Thymus (tissue), 14 donors: ENCODE measurements at places on chromosomes 11 and 22.

DNA sequence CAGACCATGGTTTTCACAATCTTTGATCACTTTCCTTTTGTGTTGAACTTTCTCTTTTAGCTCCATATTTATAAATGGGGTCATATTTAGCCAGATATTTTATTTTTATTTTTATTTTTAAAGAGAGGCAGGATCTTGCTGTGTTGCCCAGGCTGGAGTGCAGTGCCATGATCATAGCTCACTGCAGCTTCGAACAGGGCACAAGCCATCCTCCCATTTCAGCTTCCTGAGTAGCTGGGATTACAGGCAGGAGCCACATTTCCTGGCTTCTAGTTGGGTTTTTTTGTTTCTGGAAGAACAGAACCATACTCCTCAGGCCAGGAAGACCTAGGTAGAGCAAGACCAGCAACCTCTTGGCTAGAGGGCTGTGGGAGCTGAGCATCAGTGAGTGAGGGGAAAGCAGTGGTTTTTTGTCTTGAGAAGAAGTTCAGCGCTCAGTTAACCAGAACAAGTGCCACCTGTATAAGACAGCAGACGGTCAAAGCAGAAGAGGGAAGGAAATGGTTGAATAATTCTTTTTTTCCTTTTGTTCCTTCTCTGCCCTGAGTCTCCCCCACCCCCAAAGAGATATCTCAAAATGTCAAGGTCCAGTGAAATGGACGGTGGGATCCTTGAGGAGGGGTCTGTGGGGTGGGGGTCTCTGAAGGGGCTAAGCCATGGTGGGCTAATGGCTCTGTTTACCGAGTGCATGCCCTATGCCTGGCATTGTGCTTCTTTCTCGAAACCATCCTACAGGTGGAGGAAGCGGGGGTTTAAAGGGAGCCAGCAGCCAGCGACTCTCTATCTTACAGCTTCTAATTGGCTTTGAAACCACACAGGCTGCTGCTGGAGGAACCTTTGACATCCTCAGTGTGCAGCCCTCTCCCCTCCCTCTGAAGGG is 63.0 kb downstream of the PTPRJ start:
- peak; percentile 20 for DNase-seq

DNA sequence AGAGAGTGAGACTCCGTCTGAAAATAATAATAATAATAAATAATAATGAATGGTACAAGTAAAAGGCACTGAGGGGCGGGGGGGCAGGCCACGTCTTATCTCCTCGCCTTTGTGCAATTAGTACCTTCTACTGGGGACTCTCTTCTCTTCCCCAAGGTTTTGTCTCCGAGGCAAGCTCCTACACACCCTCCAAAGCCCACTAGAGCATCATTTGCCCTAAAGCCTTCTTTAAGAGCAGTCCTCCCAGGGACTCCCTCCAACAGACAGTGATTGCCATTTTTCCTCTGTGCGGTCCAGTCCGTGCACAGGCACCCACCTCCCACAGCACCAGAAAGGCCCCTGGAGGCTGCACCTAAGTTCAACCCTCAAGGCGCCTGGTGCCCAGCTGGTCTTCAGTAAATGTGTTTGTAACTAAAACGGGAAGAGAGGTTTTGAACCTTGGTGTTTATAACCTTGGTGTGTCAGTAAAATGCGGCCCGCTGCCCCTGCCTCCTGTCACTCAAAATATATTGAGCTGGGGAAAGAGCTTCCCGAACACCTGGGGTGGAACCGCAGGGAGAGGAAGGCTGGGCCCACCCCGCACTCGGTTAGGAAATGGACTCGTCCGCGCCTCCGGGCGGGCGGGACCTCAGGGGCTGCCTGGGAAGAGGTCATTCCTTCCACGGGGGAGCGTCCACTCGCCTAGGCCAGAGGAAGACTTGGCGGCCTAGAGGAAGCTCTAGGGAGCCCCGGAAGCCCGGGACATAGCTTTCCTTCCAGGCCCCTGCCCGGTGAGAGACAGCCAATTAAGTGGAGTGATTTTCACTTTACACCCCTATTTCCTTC is 4.7 kb upstream of the KDELR3 start:
- DNase-seq, result no peak

GRCh38 chr11:120088056-120088455 is 49.9 kb downstream of the TRIM29 start:
- DNase-seq, result no peak

GRCh38 chr22:44392446-44392921 is 79.7 kb upstream of the SHISAL1 start:
- no peak for DNase-seq

DNA sequence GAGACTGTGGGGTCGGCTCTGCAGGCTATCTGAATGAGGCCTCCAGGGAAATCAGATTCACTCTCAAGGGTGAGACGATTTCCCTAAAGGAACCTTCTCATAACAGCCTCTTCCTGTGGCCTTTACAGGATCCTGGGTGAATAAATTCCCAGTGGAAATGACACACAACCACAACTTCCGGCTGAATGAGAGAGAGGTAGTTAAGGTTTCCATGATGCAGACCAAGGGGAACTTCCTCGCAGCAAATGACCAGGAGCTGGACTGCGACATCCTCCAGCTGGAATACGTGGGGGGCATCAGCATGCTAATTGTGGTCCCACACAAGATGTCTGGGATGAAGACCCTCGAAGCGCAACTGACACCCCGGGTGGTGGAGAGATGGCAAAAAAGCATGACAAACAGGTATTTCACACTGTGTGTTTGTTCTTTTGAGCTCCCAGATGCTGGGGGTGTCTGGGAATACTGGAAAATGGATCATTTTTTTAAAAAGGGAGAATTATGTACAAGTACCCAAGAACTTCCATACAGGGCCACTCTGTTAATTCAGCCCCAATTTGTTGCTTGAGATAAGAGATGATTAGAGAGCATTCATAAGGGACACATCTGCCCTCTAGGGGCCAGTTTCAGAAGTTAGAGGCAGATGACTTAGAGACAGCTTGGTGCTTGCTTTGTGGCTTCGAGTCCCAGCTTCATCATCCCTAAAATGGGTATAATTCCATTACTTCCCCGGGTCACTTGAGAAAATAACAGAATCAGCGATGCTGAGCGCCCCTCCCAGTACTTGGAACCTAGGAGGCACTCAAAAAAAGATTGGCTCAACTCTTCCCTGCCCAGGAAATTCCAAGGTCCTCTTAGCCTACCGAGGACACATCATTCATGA is 10.2 kb downstream of the SERPIND1 start:
- DNase-seq, result no peak

DNA sequence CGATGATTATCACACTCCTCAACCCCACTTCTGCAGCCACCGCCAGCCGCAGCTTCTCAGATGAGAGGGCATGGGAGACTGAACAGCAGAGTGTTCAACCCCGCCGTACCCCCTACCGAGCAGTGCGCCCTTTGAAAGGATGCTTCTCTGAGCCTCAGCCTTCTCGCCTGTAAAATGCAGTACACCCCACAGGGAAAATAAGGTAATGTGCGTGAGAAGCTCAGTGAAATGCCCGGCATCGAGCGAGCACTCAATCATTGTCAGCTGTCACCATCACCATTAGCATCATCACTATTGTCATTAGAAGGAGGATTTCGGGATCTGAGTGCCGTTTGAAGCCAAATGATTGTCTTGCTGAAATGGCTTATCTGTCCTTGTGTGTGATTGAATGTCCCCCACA is 13.6 kb downstream of the TRIM29 start:
- DNase-seq, result no peak

DNA sequence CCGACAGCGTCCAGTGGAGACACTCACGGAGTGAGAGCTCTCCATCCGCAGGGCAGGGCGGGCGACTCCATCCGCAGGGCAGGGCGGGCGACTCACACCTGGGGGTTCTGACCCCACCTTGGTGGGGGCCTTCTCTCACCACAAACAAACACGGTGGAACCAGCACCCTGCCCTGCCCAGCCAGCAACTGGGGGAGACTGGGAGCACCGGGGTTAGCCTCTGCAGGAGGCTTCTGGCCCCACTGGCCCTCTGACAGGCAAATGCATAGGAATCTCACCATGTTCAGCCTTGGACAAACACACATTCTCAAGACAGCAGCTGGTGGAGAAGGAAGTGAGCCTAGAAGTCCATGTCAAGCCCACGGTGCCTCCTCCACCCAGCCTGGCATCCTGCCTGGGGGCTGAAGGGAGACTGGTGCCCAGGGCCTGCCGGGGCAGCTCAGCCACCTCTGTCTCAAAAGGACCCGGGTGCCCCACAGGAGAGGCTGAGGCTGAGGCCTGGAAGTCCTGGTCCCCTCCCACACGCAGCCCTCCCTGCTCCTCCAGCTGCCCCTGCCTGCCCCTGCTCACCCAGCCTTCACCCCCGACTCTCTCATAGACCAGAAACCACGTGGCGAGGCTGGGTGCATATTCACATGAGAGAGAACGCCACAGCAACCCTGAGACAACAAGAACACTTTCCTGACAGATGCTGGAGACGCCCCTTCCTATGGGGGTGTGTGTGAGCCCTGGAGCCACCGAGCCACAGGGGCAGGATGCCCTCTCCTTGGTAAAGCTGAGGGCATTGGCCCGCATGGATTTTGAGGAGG is 98.4 kb upstream of the B3GAT1 start:
- DNase-seq, result no peak

GRCh38 chr22:10781571-10782403 is 4746.2 kb upstream of the OR11H1 start:
- DNase-seq, result no peak

GRCh38 chr22:37180531-37181231 is 7.4 kb downstream of the C1QTNF6 start:
- DNase-seq, result no peak

DNA sequence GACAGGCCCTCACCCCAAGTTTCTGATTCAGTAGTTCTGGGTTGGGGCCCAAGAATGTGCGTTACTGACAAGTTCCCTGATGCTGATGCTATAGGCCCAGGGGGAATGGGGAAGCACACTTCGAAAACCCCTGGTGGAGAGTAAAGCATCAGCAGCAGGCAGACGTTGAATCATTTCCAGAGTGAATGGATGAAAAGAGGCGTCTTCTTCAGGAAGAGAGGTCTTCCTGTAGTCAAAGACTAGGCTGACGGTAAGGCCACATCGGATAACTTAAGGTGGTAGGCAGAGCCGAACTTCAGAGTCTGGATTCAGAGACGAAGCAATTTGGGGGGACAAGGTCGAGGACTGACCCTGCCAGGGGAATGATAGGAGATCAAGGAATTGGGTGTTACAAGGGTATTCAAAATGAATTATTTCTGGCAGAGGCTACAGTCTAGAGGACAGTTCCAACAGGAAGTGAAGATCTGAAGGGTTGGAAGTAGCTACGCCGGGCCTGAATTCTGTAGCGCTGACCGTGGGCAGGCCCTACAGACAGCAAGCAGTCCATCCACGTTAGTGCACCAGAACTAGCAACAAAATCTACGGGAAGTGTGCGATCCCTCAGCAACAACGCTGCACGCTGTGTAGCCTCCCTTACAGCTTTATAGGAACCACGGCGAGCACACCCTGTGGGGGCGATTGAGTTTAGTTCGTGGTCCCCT is 862 bp upstream of the CENATAC start:
- no peak for DNase-seq

DNA sequence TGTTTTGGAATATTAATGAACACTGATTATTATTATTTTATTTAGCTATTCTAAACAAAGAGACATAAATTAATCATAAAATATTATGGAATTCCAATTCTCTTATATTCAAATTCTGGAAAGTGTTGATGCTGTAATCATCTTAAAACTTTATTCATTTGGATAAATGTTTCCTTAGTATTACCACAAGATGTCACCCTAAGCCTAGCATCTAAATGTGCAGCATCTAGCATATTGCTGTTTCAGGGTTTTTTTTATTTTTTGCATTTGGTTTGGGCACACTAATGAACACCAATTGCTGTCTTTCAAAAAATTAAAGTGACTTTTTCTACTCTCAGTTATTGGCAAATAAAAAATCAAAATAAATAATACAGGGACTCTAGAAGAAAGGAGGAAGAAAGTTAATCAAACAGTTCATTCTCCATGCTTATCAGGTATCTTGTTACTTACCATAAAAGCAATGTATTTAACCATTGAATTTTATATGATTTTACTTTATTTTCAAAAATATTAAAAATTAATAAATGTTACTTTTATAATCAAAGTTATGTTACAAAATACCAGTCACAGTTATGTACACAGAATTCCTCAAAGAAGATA is 31.8 kb downstream of the DLG2 start:
- DNase-seq, result peak; percentile 15

- peak; percentile 15 for DNase-seq
Measured at GRCh38 chr11:71580057-71581003, 2.3 kb downstream of the KRTAP5-11 start.

DNA sequence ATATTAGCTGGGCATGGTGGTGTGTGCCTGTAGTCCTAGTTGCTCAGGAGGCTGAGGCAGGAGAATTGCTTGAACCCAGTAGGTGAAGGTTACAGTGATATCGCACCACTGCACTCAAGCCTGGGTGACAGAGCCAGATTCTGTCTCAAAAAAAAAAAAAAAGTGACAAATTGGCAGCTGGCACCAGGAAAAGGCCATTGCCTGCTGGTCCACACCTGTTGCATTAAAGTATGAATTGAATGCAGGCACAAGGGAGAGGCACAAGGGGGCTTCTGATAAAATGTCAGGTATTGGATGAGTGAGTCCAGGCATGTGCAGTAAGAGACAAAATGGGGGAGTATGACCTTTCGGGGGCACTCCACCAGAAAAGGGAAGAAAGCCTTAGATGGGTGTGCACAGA is 28.2 kb downstream of the ZNF70 start:
- DNase-seq, result no peak

DNA sequence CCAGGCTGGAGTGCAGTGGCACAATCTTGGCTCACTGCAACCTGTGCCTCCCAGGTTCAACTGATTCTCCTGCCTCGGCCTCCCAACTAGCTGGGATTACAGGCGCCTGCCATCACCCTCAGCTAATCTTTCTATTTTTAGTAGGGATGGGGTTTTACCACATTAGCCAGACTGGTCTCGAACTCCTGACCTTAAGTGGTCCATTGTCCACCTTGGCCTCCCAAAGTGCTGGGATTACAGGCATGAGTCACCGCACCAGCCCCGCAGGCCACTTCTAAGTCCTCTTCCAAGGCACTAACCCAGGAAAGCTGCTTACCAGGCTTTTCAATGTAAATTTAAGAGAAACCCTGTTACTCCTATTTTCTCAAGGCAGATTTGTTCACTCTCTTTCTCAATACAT is 50.4 kb downstream of the DENND5A start:
- no peak for DNase-seq

DNA sequence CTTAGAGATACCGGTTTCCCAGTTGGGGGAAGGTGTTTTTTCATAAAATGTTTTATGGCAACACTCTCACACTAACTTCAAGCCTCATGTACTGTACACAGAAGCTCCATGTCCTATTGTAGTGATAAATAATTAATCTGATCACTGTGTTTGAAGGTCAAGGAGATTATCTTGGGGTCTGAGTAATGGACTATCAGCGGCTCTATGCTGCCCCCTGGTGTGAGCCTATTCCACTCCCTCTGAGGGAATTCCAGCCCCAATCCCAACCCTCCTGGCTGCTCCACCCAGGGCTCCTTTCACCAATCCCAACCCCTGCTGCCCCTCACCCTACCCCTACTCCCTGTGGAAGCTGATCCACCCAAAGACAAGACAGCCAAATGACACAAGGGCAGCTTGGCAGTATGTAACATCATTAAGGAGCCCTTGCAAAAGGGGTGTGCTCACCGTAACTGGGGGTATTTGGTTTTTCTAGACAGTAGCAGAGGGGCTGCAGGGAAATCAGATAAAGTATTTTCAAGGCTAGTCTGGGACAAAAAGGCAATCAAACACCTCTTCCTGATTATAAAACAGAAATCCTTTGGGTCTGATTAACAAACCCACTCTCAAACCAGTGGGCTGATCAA is 22.3 kb downstream of the HPS4 start:
- no peak for DNase-seq

GRCh38 chr22:46432164-46433068 is 96.9 kb downstream of the TRMU start:
- peak; percentile 56 for DNase-seq

GRCh38 chr11:119468511-119468910 is 45.5 kb upstream of the THY1 start:
- DNase-seq, result no peak

GRCh38 chr11:13169709-13170108 is 107.9 kb upstream of the BMAL1 start:
- DNase-seq, result no peak
